SW 1271 (cell line): ENCODE measurements at places on chromosomes 4 and X.

- DNase-seq = no peak
Observed at GRCh38 chr4:5912614-5913019, 19.7 kb upstream of the CRMP1 start.

GRCh38 chrX:20680998-20681397 lies 414.3 kb upstream of the RPS6KA3 start:
- no peak for DNase-seq

DNA sequence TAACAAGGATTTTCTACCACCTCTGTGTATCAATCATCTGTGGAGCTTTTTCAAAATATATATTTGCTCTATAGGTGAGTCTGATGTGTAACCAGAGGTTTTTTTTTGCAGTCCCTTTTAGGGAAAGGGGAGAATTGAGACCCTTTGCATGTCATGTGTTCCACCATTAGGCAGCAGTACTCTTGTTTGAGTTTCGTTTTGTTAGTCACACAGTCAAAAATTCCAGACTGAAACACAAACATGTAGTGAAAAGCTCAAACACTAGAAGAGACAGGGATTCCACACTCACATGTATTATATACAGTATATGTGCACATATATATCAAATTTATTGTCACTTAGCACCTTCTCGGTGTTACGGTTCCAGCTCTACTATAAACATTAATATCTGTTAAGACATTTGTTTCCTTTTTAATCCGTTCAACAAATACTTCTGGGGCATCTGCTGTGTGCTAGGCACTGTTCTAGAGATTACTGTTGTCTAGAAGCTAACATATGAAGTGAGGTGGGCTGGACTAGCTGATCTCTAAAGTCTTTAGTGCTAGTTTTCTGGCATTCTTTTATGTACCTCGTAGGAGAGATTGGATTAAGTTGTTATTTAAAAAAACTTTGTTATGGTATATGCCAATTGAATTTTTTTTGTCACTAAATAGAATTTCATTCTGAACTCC lies 5.5 kb downstream of the USP9X start:
- DNase-seq = no peak

DNA sequence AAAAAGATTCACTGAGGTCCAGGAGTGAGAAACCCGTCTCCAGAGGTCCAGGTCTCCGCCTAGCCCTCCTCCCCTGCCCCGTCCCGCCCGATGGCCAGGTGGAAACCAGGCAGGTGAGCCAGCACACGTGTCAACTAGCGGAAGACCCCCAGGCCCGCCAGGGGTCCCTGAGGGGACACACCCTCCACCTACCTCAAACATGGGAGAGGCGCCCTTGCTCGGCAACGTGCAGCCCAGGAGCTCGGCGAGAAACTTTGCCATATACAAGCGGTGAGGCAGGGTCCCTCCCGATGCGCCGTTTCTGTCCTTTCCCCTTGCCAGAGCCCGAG lies 330.0 kb downstream of the HNRNPD start:
- no peak for DNase-seq

DNA sequence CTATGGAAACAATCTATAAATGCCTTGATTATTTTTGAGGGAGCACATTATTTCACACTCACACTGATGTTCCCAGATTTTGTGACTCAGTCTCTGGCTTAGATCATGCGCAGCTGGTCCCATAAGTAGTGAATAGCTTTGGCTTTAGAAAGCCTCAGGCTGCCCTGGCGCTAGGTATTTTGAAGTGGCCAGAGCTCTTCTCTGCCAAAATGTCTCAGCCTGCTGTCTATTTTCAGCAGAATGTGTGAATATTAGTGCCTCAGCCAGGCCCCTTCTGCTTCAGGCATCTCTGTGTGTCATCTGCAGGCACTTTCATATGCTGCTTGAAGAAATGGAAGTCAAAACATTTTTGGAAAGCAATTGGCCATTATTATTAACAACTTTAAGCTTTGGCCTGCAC lies 931.0 kb upstream of the INTU start:
- no peak for DNase-seq

- no peak for DNase-seq
Observed at GRCh38 chr4:109301651-109302360, 652 bp downstream of the COL25A1 start.

GRCh38 chr4:91447168-91447567 lies 856.6 kb upstream of the GRID2 start:
- DNase-seq = no peak

DNA sequence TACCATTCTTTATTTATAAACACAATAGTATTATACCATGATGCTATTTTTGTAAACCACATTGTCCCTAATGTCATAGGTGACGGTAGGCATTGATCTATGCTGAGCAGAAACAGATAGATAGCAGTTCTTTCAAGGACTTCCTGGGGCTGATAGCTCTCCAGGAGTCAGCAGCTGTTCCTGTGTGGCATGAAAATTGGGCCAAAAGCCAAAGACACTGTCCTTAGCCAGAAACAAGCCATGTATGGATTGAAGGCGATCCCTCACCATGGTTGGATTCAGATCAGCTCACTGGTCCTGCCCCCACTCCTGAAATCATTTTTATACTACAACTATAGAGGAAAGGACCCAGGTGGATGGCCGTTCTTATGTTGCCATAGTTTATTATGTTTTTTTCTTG lies 53.6 kb downstream of the DDX60 start:
- DNase-seq = no peak

- no peak for DNase-seq
Observed at GRCh38 chr4:53734584-53735353, 143.5 kb upstream of the LNX1 start.

- no peak for DNase-seq
Observed at GRCh38 chrX:15814771-15815365, 24.6 kb downstream of the ZRSR2 start.

GRCh38 chr4:86326400-86326799 lies 33.5 kb downstream of the MAPK10 start:
- no peak for DNase-seq

DNA sequence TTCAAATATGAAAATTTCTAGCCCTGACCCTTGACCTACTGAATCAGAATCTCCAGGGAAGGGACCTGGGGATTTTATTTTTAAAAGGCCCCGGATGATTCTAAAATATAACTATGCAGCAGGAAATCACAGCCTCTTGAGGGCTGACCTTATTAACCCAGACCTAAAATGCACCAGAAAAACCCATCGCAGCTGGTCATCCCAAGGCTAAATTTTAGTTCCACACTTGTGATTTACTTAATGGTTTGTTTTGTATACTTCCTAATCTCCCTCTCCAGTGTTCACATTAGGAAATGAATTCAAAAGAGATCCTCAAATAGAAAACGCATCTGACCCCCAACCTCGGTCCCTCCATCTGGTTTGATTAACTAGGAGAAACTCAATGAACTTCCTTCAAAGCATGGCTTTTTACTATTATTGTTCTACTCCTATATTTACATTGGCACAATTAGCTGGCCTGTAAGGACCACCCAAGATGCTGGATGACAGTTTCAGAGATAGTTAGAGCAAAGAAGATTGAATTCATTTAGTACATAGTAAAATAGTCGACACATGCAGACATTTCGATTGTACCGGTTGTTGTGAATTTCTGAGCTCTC lies 147.8 kb upstream of the MED14 start:
- DNase-seq = no peak

DNA sequence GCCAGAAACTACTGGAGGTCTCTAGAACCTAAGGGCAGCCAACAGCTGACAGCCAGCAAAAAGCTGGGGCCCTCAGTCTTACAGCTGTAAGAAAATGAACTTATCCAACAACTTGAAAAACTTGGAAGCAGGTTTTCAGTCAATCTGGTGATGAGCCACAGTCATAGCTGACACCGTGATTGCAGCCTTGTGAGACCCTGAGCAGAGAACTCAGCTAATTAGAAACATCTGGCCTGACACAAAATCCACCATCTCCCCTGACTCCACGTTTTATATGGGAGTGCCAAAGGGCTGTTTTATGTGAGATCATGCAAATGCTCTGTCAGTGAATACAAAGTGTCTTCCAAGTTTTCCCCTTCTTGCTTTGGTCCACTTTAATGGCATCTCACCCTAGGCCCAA lies 198.8 kb upstream of the DCAF8L1 start:
- no peak for DNase-seq

DNA sequence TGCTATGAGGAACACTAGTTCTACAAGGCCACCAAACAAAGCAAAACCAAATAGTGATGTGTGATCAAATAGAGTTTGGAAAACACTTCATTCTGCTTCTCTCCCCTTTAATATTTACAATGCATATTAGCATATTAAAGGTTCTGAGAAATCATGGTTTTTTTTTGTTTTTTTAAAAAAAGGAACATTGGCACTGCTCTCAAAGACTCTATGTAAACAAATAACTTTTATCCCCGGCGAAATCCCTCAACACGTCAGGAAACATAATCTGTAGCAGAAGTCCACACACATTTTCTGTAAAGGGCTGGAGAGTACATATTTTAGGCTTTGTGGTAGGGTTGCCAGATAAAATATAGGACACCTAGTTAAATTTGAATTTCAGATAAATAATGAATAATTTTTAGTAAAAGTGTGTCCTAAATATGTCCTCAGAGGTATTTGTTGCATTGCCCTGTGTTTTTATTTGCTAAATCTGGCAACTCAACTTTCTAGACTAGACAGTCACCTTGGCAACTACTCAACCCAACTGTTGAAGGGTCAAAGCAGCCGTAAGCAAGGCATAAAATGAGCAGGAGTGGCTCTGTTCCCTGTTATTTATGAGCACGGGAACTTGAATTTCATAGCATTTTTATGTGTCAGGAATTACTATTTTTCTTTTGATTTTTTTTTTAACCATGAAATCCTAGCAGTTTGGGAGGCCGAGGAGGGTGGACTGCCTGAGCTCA lies 8.6 kb downstream of the SPATA4 start:
- no peak for DNase-seq

GRCh38 chr4:1011022-1011665 lies at the start of gene FGFRL1:
Gene FGFRL1, plus strand, starts transcription at chr4:1011626. Its CDS starts 860 bp downstream, at chr4:1012486.
- peak; percentile 81 for DNase-seq

GRCh38 chr4:48896845-48897244 lies 9.7 kb downstream of the OCIAD2 start:
- no peak for DNase-seq

DNA sequence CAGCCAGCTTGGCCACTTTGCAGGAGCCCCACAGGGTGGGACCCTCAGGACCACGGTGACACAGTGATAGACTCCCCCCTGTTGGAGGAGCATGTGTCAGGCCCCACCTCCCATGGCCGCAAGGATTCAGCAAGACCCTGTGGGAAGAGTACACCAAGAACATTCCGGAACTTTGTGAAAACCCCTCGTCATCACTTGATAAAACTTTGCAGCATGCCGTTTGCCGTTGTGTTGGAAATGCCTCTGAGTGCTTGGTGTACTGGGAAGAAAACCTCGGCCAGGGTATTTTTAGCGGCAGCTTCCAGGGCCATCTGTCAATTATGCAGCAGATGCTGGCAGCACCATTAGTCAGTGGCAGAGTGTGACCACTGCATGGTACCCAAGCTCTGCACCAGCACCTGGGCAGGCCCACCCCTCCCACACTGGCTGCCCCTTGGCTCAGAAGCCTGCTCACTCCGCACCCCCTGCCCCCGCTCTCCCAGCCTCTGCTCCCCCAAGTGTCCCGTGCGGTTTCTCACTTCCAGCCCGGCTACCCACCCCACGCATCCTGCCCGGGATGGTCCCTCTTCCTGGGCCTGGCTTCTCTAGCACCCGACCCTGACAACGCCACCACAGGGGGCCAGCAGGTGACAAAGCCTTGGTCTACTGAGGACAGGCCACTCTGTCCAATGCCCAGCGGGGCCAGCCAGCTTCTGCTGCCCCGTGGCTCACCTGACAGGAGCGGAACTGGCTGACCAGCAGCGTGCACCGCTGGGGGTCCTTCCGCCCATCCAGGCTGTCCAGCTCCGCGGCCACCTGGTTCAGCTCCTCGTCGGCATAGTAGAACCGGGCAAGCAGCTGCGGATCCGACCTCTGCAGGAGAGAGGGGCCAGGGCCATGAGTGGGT lies 65.0 kb downstream of the ZFYVE28 start:
- no peak for DNase-seq

- DNase-seq = no peak
Observed at GRCh38 chrX:106378616-106379015, 210.5 kb downstream of the PWWP3B start.

GRCh38 chrX:101682723-101683122 lies 23.1 kb upstream of the ARMCX2 start:
- no peak for DNase-seq

- no peak for DNase-seq
Observed at GRCh38 chrX:69362856-69363255, 141.3 kb upstream of the NALF2 start.

DNA sequence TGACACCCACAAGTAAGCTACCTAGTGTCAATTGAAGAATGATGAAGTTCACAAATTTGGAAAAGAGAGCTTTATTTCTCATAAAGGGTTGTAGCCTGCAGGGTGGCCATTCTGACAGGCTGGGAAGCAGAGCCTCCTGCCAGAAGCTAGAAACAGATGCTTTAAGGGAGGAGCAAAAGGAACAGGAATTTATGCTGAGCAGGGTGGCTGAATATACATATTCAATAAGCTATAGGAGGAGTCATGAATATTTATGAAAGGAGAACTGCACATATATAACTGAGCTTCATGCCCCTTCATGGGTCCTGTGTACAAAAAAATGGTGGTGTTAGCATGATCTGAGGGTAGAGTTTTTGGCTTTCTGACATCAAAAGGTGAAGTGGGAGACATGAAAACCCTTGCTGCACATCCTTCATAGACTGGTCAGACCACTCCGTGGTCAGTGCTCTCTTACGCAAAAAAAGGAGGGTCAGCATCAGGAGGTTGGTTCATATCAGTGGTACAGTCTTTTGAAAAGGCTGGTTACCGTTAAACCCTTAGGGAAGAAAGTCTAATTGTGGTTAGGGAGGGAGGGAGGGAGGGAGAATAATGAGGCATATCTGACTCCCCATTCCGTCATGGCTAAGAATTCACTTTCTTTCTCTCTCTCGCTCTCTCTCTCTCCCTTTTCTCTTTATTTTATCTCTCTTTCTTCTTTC lies 121.4 kb downstream of the LUZP4 start:
- no peak for DNase-seq

DNA sequence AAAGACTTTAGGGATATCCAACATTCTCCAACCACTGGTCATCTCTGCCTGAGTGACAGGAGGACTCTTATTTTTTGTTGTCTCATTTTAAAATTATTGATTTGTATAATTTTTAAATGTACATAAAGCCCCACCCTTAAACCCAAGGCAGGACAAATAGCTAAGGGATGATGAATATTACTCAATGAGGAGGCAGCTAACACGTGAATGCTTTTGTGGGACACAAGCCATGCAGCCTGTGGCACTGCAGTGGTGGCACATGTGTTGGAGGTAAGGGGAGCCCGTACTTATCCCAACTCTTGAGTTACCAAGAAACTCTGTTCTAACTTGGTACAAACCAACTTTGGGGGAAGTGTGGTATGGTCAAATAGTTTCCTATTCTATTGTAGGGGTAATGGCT lies 19.5 kb downstream of the MID1IP1 start:
- DNase-seq = no peak
